ENCODE measurements at places on chromosomes 6 and 20.

GRCh38 chr6:112842330-112842685, 495.2 kb downstream of the RFPL4B start:
- no peak for DNase-seq

GRCh38 chr6:44733868-44734267, 346.4 kb downstream of the CDC5L start:
- DNase-seq, result no peak

DNA sequence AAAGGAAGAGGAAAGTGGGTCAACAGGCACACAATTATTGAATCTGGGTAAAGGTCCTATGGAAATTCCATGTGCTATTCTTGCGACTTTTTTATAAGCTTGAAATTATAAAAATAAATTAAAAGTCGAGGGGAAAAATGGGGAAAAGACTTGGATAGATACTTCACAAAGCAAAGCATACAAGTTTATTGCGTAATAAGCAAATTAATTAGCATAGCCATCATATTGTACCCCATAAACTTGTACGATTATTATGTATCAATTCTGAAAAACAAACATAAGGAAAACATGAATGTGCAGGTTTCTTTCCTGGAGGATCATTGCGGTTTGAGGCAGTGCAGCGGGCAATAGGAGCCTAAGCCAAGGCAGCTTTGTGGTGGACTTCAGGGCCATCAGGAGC, 351.6 kb upstream of the NOX3 start:
- no peak for DNase-seq

GRCh38 chr20:13913572-13913971, 76.8 kb downstream of the SEL1L2 start:
- DNase-seq, result no peak

DNA sequence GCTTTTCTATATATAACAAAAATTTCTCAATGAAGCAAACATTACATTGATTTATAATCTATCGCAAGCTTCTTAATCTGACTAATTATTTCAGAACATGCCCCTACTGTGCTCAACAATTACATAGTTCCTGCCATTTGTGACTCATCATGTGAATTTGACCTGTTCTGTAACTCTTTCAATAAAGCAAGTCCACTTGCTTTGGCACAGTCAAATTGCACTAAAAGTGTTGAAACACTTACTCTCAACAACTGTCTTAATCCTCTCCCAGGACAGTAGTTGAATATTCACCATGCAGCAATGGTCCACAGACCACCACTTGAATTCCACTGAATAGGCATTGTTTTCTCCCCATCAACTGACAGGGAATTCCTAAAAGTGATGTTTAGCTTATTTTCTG, 67.7 kb upstream of the SPTLC3 start:
- DNase-seq, result no peak

DNA sequence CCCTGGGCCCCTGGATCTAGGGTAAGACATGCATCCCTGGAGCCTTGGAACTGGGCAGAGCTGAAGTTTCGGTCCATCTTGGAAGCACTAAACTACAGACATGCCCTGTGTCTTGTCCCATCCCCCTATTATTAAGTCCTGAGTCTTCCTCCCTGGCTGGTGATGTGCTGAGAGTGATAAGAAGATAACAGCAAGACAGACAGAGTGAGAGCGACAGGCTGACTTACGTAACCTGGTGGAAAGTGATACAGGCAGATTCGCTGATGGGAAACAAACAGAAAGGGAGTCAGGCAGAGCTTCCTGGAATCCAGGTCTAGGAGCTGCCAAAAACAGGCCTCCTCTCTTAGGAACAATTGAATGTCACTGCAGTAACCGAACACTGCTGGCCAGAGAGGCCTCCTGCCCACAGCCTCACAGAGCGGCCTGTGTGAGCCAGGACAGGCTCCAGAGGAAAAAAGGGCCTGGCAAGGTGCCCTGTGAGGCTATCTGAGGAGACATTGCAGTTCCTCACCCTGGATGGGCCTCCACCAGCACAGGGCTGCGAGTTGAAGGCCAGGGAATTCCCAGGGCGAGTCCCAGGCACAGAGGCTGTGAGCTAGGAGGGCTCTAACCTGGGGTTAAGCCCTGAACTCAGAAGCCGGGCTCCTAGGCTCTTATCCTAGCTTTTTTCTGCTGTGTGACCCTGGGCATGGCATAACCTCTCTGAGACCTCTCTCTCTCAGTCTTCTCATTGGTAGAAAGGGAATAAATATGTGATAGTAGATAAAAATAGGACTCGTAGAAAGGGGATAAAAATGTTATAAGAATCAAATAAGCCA, 34.2 kb upstream of the B4GALT5 start:
- DNase-seq, result no peak

GRCh38 chr6:20440296-20440695, 38.6 kb downstream of the E2F3 start:
- no peak for DNase-seq

DNA sequence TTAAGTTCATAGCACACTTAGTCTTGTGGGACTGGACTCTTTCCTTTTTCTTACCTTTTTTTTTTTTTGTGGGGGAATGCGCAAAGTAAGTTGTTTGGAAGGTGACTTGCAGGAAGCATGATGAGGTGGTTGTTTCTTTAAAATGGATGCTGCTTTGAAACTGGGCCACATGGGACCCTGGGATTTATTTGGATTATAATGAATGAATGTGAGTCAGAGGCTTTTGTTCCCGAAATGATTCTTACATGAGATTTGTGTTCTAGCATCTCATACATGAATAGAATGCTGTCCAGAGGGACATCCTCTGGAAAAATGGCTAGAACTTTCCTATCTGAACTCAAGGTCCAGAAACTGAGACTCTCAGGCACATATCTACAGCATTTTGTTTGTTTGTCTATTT, 236.6 kb upstream of the RNF24 start:
- DNase-seq, result no peak

GRCh38 chr6:29959467-29959866, 17.1 kb downstream of the HLA-A start:
- no peak for DNase-seq

- no peak for DNase-seq
These were observed 7.1 kb downstream of the IRF4 start for GRCh38 chr6:398558-399078.

DNA sequence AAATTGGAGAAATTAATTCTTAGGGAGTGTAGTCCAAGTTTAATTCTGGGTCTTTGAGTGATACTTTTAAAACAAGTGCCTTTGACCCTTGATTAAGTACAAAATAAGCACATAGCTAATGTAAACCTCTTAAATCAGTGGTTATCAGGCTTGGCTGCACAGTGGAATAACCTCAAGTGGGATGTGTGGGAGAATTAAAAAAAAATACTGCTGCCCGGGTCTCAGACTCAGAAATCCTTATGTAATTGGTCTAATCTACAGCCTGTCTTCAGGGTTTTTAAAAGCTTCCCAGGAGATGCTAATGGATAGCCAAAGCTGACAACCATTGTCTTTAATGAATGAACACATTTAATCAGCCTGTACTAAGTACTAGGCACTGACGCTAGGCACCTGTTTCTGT, 28.5 kb upstream of the TMEM14A start:
- no peak for DNase-seq

- DNase-seq, result no peak
These were observed 92.9 kb downstream of the ANKS1A start for GRCh38 chr6:34981951-34982350.

- peak; percentile 39 for DNase-seq
These were observed 1.3 kb upstream of the PTK6 start for GRCh38 chr20:63538204-63539091.

DNA sequence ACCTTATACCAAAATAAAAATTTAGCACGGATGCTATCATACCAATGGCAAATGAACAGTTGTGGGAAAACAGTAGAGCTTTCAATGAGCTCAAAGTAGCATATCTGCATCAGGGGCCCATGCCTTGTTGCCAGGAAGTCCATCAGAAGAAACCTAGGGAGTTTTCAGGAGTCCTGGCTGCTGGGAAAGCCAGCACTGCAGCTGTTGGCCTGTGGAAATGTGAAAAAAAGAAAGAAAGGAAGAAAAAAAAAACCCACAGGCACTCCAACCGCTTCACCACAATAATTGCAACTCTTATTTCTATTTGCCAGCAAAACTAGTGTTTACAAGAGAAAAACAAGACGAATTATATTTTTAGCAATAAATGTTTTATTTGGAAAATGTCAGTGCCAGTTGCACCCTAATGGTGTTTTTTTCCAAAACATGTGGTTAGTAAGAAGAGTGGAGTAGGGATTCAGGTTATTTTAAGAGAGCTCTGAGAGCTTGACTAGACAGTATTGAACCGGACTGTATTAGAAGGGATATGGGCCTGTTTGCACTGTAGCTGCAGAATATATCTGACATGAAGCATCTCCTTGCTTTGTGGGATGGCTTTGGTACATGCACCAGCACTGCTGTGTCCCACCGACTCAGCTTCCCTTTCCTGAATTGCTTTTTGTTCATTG, 137.3 kb downstream of the CCDC170 start:
- no peak for DNase-seq

DNA sequence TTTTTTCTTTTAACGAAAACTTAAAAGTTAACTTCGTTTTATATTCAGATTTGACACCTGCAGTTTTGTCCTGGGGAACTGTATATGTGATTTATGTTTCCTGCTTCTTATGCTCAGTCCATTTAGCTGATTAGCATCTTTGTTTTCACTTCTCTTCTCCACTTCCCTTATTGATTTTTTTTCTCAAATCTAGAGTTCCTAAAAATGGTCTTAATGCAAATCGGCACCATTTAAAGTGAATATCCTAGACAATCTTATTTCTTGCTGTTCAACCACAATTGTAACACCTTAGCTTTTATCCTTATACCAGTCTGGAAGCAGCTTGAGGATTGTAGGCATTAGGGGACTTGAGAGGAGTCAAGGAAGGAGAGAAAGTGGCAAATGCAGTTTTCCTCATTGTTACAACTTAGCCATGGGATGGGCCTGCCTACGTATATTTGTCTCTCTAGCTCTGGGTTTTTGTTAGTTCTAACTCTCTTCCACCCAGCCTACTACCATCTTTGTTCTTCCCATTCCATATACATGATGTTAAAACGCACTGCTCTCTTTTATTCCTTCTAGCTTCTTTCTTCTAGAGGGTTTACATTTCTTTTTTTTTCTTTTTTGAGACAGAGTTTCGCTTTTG, 8.5 kb downstream of the QRSL1 start:
- no peak for DNase-seq

DNA sequence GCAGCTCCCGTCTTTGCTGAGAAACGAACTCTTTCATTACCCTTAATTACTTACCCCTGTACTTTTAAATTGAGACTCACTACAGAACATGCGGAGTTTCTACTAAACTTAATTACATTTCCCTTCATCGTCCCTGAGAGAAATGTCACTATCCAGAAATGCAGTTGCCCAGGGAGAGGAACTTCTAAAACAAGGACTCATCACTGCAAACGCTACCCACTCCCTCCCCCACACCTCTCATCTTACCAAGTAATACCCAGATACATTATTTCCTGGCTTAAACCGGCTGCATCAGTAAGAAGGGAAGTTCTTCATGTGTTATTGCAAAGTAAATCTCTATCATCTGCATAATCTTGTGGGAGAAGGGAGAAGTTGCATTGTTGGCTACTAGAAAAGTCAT, 138.3 kb downstream of the IPCEF1 start:
- no peak for DNase-seq

GRCh38 chr6:37021356-37022129, 16.1 kb downstream of the FGD2 start:
- peak; percentile 78 for DNase-seq

DNA sequence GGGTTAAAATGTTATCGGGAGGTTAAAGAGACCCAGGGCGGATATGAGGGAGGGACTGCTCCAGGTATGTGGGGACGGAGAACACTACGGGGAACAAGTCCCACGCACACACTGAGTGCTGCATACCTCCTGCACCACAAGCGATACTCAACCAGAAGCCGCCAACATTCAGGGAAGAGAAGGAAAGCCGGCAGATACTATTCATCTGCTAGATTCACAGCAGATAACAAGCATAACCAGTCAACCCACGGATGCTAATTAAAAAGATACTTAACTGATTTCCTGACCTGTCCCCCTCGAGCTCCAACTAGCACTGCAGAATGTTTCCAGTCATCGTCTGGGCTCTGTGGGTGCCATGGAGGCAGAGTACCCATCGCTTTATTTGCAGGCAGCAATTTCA, 45.1 kb upstream of the RPS6KA2 start:
- DNase-seq, result no peak

GRCh38 chr6:132598473-132598872, 8.9 kb upstream of the TAAR5 start:
- DNase-seq, result no peak

GRCh38 chr6:139422105-139423036, 47.9 kb upstream of the CITED2 start:
- no peak for DNase-seq

GRCh38 chr20:13105864-13106457, 97.2 kb downstream of the SPTLC3 start:
- no peak for DNase-seq

GRCh38 chr20:57139342-57140093, 126.9 kb downstream of the BMP7 start:
- no peak for DNase-seq

- DNase-seq, result no peak
These were observed 306.8 kb downstream of the NKAIN2 start for GRCh38 chr6:124110514-124110913.

- DNase-seq, result no peak
These were observed 89.1 kb upstream of the TOX2 start for GRCh38 chr20:43825581-43825980.

DNA sequence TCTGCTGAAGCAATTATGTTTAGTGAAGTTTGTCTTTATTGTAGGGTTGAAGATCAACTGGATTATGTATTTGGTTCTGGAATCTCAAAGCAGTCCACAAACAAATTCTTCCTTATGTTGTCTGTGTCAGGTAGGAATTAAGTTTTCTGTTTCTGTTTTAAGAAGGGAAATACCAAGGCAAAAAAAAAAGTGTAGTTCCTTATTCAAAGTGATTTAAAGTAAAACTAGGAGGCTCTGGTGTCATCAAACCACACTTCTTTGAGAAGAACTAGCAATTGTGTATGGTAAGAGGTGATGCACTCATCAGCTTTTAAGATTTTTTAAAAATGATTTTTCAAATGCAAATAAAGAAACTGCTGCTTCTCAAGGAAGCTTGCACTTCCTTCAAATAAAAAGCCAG, 1.9 kb downstream of the FAM135A start:
- DNase-seq, result no peak

DNA sequence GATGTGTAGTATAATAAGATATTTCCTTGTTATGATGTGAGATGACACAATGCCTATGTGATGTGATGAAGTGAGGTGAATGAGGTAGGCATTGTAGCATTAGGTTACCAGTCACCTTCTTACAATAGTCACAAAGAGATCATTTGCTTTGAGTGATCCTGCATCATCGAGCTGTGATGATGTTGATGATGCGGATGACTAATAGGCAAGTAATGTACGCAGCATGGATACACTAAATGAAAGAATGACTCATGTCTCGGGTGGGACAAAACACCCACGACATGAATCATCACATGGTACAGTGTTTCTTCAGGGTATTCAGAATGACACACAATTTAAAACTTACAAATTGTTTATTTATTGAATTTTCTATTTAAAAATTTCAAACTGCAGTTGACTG, 806.3 kb upstream of the GJE1 start:
- peak; percentile 39 for DNase-seq

GRCh38 chr6:168469521-168469920, 28.5 kb downstream of the SMOC2 start:
- DNase-seq, result no peak

All from central memory CD4-positive, alpha-beta T cell (primary cell).